ENCODE measurements at places on chromosomes 7 and 10.

GRCh38 chr7:23895666-23896096, 185.7 kb downstream of the STK31 start:
- DNase-seq, result no peak

GRCh38 chr10:89217057-89217990, 10.2 kb upstream of the CH25H start:
- peak; percentile 53 for DNase-seq

- no peak for DNase-seq
Measured at GRCh38 chr10:63700631-63701156, 179.5 kb downstream of the REEP3 start.

DNA sequence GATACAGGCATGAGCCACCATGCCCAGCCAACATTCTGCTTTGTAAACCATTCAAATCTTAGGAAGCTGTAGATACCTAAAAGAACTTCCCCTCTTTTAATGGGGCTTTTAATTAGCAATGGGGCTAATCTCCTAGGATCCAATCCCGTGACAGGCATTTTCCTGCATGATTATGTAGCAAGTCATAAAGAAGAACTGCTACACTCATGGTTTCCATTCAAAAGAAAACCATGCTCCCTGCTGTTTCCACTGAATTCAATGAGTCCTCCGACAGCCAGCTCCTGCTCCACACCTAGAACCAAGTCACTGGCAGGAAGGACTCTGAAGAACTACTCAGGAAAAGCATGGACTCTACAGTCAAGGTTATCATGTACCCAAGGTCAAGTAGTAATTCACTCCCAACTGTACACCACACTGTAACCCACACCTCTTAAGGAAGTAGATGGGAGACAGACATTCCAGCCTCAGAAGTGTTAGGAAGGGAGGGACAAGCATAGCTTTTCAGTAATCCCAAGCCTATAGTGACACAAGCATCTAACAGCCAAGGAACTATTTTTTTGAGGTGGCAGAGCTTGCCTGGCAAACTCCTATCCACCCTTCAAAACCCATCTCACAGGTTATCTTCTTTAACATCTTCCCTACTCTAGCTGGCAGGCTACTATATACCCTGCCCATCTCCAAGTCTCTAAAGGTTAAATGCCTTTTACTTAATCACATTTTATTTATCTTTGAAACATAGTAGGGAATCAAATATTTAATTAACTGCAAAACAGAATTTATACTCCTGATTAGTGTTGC, 47.5 kb downstream of the CTBP2 start:
- no peak for DNase-seq

GRCh38 chr10:62993121-62993520, 140.0 kb upstream of the NRBF2 start:
- DNase-seq, result no peak

- no peak for DNase-seq
Measured at GRCh38 chr7:69845721-69846495, 247.6 kb downstream of the AUTS2 start.

Measured in NCI-H1694 treated with DMSO at 0.1 percent for 48 hours (cell line).